ENCODE measurements at places on chromosomes 6 and 20.

DNA sequence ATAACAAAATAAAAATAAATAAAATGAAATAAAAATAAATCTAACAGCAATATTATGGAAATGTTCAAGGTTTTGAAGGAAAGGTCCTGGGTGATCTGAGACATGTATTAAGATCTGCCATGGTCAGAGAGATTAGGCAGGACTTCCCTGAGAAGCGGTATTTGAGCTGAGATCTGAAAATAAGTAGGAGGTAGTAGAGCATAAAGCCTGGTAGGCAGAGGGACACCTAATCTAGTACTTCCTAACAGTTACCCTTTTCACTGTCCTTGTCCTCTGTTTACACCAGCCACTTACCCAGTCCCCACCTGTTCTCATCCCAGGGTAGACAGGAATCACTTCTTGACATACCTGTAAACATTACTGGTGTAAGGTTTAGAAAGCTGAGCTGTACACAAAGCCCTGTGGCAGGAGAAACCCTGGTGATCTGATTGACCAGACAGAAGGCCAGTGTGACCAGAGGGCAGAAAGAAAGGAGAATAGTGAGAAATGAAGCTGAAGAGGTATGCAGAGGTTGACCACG is 8.3 kb upstream of the ZNF318 start:
- no peak for DNase-seq

DNA sequence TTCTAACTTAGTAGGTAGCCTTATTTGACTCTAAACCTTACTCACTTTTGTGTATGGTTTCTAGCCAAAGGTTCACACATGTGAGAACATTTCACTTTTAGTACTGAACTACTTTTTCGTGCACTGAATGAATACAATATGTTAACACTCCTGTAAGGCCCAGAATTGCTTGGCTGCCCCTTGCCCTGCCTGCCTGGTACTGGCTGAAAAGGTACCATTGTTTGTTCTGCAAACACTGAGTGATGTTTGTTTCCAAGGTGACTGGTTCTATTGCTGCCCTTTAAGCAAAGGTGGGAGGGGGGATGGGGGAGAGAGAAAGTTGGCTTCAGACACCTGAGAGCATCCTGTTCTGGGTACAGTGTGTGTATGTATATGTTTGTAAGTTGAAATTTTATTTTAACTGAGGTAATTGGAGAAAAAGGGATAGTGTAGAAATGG is 31.2 kb downstream of the RREB1 start:
- peak; percentile 46 for DNase-seq

- no peak for DNase-seq
These were observed 25.2 kb downstream of the MEI4 start for GRCh38 chr6:77678048-77678447.

DNA sequence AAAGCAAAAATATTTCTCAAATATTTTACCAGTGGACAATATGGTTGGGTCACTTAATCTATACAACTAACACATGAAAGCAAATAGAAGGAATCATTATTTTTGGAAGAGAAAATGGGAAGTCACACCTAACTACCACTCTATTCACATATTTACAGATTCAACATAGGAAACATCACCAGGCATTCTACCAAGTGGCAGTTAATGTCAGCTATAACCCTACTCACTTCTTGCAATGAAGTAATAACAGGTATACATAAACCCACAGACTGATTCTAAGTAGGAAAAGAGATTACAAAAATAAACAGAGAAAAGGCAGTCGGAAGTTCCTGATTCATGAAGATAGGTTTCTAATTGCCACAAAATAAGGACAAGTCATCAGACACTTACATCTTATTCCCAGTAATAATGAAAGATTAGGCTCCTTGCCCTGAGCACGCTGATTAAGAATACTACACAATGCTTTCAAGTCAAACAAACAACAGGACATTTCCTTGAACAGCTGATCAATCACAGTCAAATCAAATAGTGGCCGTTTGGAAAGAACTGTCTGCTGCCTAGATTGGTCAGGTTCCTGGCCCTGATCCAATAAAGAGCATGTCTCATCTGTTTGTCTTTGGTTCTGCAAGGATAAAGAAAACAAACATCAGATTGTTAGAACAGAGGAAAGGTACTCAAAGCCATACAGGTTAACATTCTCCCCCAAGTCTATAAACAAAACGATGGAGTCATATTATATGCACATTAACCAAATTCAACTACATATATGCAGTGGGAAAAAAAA is 79.2 kb upstream of the PLN start:
- no peak for DNase-seq

DNA sequence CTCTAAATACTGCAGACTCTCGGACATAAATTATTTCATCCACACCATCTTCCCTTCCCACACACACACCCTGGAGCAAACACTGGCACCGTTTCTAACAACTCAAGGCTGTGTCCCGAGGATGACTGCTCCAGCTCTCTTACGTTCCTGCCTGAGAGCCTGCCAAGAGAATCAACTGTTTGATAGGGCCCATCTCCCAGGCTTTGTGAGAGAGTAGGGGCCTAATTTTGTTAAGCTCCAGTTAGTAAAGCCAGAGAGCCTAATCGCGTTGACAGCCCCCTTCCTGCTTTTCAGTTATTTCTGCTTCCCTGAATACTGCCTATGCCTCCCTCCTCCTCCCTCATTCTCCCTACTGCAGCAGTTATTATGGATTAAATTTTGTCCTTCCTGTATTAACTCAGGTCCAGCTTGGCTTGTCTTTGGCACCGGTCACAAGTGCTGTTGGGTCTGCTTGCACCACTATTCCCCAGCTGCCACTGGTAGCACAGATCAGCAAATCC is 118.1 kb upstream of the TMEM181 start:
- DNase-seq: no peak

DNA sequence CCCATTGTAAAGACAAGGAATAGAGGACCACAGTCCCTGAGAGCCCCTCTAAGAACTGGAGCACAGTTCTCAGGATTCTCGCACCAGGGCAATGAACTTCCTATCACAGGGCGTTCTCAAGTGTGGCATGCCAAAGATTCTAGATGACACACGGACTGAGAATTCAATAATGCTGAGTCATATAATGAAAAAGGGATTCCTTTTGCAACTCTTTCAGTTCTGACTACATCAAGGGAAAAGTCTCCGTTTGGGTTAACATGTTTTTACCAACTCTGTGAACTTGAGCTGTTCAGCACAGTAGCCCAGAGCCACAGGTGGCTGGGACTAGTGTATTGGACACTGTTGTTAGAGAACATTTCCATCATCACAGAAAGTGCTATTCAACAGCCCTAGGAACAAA is 3.4 kb downstream of the MED20 start:
- peak; percentile 76 for DNase-seq

- DNase-seq: no peak
These were observed 501 bp upstream of the ELOVL5 start for GRCh38 chr6:53349209-53349693.

GRCh38 chr6:53813801-53814200 is 19.0 kb downstream of the LRRC1 start:
- no peak for DNase-seq

- no peak for DNase-seq
These were observed 67.6 kb upstream of the NFATC2 start for GRCh38 chr20:51610111-51610510.

- DNase-seq: no peak
These were observed 69.7 kb downstream of the RFPL4B start for GRCh38 chr6:112416866-112417265.

DNA sequence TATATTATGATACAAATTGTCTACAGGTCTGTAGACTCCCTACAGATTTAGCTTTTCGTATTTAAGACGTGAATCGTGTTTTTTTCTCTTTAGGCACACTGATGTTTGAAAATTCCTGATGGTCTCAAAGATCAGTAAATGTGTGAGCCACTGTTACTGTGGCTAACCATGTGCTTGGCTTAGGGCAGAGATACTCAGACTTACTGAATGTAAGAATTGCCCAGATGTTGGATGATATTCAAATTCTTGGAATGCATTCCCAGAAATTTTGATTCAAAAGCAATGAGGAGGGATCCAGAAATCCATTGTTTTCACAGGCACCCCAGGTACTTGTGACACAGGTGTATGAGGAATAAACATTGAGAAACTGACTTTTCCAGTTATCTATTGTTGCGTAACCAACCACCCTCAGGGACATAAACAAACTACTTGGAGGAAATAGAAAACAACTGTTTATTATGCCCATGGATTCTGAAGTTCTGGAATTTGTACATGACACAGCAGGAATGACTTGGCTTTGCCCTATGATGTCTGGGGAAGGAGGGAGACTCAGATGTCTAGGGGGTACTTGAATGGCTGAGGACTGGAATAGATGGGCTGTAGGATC is 339.6 kb upstream of the CITED2 start:
- DNase-seq: no peak
